Spleen (tissue), 13 donors: ENCODE measurements at places on chromosomes 16 and 17. TPM values are rescaled to one million over a fixed set of nuclear protein-coding genes. Genes with fewer than 3 reads are reported as not detected.

TMEM238L gene
- not detected for total RNA-seq

AOC3 gene
- 16.9 TPM for total RNA-seq

TLCD2 gene
- 1.7 TPM for total RNA-seq

ASGR1 gene
- total RNA-seq: 1.5 TPM
